NCI-H1417 (cell line): ENCODE measurements at places on chromosomes 3 and 15.
A peak's percentile ranks its signal among the peaks of the same experiment; 100 is the strongest.

- DNase-seq = no peak
Measured at GRCh38 chr3:25419251-25419650, 8.8 kb upstream of the RARB start.

DNA sequence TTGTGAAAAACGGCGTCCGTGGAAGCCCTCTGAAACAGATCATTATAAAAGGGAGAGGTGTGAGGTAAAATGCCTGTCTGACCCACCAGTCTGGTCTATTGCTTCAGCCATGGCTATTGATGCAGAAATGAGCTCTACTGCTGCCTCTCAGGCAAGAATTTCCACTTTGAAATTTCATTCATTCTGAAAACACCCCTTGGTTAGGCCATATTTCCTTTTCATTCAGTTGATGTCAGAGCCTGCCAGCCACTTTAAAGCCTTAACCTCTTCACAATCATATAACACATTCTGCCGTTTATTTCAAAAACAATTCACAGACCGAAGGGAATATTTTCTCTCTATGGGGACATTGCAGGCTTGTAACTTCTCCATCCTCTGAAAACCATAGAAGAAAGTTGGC lies 71.9 kb downstream of the FOXB1 start:
- DNase-seq = no peak

- peak; percentile 91 for DNase-seq
Measured at GRCh38 chr3:115217678-115218451, 70.8 kb upstream of the ZBTB20 start.

GRCh38 chr3:31165399-31165860 lies 271.0 kb upstream of the GADL1 start:
- peak; percentile 87 for DNase-seq

DNA sequence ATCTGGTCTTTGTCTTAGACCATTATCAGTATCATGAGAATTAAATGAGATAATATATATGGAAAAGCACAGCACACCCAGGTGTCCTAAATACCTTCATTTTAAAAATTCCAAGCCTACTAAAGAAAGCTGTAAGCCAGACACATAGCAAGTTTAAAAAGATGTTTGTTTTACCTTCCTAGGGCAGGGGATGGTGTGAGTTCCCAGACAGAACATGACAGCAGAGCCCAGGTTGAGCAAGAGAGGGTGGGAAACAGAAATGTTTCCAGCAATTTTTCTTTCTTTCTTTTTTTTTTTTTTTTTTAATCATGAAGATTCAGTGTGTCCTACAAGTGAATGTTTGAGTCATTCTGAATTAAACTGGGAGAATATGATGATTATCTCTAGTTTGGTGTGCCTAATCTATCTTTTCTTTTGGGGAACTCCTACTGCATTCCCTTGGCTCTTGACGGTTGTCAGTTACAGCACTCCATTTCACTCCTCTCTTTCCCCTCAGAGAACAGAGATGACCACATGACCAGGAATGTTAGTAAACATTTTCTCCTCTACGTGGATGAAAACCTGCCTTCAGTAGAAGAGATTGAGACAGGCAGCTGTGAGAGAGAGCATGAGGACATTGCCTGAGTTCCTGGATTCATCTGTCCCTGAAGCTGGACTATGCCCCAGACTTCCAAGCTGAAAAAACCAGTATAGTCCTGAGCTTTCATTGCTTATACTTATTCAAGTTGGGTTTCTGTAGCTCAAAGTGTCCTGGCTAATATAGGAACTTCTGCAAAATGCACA lies 54.5 kb upstream of the ARL14 start:
- DNase-seq = no peak

DNA sequence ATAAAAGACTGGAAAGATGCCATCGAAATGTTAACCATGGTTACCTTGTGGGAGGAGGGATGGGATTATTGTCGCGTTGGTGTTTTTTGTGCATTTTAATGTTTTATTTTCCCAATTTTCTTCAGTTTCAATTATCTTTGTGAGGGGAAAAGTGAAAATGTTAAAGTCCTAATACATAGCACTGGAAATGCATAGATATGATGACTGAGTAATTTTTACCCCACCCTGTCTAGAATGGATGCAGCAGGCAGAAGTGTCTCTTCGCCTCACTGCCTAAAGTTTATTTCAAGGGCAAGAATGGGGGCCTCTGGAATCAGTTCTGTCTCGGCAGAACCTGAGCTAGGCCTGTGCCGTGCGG lies 11.5 kb downstream of the FOXL2 start:
- no peak for DNase-seq

GRCh38 chr3:165984589-165984988 lies 147.4 kb upstream of the BCHE start:
- no peak for DNase-seq

DNA sequence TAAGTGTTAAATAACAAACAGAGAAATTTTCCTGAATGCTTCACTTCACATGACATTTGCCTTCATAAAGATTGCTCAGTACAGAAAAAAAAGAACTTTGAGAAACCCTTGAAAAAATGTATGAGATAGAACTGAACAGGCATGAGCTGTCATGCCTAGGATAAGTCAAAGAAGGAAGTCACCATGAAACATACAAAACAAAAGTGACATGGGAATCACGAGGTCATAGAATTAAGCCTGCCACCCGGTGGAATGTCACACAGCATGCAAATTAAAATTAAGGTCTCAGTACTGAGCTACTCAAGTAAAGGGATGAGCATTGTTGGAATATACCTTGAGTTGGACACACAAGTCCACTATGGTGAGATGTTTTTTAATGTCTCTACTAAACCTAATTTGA lies 652.5 kb upstream of the NECTIN3 start:
- DNase-seq = no peak

- no peak for DNase-seq
Measured at GRCh38 chr3:108011616-108012015, 79.2 kb downstream of the CD47 start.

- no peak for DNase-seq
Measured at GRCh38 chr3:112736386-112736785, 95.4 kb upstream of the CCDC80 start.

GRCh38 chr3:196192036-196192523 lies 19.1 kb downstream of the ZDHHC19 start:
- no peak for DNase-seq

GRCh38 chr15:58361273-58361759 lies 70.5 kb upstream of the LIPC start:
- DNase-seq = peak; percentile 46

- no peak for DNase-seq
Measured at GRCh38 chr3:161142486-161142885, 37.3 kb upstream of the B3GALNT1 start.

DNA sequence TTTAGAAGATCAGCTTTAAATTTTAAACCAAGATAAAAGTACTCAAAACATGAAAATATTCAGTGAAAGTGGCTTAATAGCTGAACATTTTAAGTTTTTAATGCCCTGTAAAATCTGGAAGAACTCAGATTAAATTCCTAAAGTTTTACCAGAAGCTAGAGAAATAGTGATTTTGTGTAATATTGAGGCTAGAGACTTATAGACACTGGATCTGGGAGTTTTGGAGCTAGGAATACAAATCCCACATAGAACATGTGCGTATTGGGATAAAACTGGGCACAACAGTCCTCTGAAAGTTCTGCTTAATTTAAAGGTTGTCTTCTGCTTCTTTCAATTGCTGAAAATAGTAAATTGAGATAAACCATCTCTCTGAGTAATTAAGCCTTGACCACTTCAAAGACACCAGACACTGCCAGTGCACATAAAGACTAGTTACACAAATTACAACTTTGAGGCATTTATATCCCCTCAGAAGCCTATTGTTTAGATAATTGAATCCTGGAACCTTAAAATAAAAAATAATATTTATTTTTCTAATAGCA lies 1382.5 kb downstream of the OTOL1 start:
- DNase-seq = no peak

GRCh38 chr15:25742041-25742730 lies 120.9 kb downstream of the ATP10A start:
- DNase-seq = peak; percentile 9

DNA sequence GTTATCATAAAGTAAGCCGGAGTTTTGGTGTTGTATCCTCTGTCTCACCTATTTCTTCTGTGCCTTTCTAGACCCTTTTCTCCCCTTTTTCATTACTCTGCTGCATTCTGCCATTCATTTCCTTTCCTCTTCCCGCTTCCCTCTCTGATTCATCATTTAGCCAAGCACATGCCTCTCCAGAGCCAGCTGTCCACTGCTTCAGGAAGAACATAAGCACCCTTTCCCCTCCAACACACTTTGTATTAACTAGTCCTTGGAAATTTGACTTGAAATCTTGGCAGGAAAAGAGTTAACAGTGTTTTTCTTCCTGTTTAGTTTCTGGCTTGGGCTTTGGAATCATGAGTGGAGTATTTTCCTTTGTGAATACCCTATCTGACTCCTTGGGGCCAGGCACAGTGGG lies 9.7 kb downstream of the APH1B start:
- no peak for DNase-seq

- DNase-seq = no peak
Measured at GRCh38 chr3:106018102-106018501, 149.3 kb upstream of the CBLB start.

GRCh38 chr15:41860049-41860828 lies 21.6 kb downstream of the PLA2G4B start:
- no peak for DNase-seq

- DNase-seq = no peak
Measured at GRCh38 chr3:31065765-31066164, 171.3 kb upstream of the GADL1 start.

DNA sequence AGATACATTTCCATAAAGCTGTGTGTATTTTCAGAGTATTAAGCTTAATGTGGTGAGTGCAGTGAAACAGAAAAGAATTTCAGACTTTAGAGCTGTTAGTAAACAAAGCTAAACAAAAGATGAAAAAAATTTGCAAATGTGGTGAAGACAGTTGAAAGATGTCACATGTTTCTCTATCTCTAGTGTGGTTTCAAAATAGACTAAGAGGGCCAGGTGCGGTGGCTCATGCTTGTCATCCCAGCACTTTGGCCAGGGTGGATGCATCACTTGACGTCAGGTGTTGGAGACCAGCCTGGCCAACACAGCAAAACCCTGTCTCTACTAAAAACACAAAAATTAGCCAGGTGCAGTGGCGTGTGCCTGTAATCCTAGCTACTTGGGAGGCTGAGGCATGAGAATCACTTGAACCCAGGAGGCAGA lies 466.0 kb upstream of the NR2F2 start:
- no peak for DNase-seq

- DNase-seq = no peak
Measured at GRCh38 chr15:39788800-39789565, 6.3 kb upstream of the FSIP1 start.

GRCh38 chr3:197224034-197224444 lies 74.4 kb downstream of the DLG1 start:
- DNase-seq = peak; percentile 13

DNA sequence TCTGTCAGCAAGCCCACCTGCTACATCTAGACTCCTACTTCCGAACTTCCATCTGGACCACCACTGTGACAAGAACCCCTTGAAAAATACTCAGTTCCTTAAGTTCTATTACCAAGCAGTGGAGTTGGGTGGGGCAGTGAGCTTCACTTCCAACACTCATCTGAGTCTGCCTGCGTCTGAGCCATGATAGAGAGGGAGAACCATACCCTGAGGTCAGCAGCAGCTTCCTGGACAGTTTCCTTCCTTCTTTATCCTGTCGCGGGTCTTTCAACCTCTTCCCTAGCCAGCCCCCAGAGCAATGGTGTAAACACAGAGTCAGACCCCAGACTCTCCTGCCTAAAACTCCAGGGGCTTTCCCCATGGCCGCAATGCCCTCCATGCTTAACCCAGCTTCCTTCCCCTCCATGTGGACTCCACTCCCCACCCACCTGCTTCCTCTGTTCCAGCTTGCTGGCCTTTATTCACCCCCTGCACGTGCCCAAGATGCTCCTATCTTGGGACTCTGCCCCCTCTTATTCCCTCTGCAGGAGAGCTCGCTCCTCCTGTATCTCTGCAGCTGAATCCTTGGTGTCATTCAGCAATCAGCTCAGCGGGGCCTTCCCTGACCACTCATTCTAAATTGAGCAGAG lies 211.2 kb downstream of the SHQ1 start:
- DNase-seq = no peak

GRCh38 chr3:152287898-152288576 lies 19.3 kb downstream of the MBNL1 start:
- DNase-seq = no peak

DNA sequence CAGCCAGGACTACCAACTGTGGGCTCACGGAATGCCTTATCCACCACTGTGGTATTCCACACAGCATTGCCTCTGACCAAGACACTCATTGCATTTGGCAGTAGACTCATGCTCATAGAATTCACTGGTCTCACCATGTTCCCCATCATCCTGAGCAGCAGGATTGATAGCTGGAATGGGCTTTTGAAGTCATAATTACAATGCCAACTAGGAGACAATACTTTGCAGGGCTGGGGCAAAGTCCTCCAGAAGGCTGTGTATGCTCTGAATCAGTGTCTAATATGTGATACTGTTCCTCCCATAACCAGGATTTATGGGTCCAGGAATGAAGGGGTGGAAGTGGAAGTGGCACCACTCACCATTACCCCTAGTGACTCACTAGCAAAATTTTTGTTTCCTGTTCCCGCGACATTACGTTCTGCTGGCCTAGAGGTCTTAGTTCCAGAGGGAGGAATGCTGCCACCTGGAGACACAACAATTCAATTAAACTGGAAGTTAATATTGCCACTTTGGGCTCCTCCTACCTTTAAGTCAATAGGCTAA lies 58.6 kb upstream of the CCDC80 start:
- no peak for DNase-seq

DNA sequence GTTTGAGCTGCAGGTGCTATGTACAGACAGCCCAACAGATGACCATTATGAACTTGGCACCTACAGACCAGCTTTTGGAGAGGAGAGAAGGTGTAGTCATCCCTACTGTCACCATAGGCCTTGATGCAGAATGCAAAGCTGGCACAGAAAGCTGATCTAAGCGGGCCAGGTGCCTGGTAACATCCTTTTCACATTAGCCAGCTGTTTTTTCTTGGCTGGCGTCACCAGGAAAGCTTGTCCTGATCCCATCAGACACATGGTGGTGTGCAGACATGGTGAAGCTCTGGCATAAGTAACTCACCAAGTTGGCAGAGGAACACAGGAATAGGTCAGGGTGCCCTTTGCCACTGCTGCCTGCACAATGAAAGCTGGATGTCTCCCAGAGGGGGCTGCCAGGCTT lies 97.2 kb upstream of the MB21D2 start:
- no peak for DNase-seq

DNA sequence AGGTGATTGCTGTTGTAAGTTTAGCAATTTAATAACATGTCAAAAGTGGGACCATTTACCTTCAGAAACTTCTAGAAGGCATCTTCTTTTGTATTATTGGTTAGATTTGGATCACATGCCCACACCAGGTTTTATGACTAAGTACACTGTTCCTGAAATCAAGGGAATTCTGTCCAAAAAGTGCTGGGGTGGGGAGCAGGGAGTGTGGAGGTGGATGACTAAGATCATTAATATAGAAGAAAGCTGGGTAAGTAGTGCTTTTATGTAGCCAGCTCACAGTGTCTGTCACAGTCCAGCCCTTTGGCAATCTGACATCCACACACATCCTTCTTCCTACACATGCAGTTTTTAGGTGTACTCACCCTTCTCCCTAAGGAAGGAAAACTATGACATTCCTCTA lies 120.0 kb downstream of the TMCO5A start:
- DNase-seq = no peak

- no peak for DNase-seq
Measured at GRCh38 chr15:62316413-62317060, 151.5 kb upstream of the C2CD4B start.
